ENCODE measurements at places on chromosomes 4 and X. TPM values are rescaled to one million over a fixed set of nuclear protein-coding genes. Genes with fewer than 3 reads are reported as not detected.

Gene GABRE
- 24.5 TPM for total RNA-seq

Gene CXCL1
- 6.0 TPM for total RNA-seq

Gene DLG3
- total RNA-seq, result 4.9 TPM

Gene HGFAC
- 0.31 TPM for total RNA-seq

Gene CCKAR
- not detected for total RNA-seq

Gene CNOT6L
- total RNA-seq, result 8.4 TPM

Gene GYPB
- not detected for total RNA-seq

Gene CXorf65
- not detected for total RNA-seq

Gene CLDN34
- not detected for total RNA-seq

Gene MAGEA3
- total RNA-seq, result 2.8 TPM

Gene VEGFD
- total RNA-seq, result 0.22 TPM

Gene CYTL1
- not detected for total RNA-seq

Gene KLHL2
- total RNA-seq, result 16.0 TPM

Gene ADGRL3
- 0.03 TPM for total RNA-seq

Gene FAM53A
- total RNA-seq, result 0.68 TPM

Gene ARHGEF6
- total RNA-seq, result 0.09 TPM

Gene ELK1
- 38.8 TPM for total RNA-seq

Gene FAM47A
- not detected for total RNA-seq

Gene GAGE12J
- not detected for total RNA-seq

Gene TMEM35A
- not detected for total RNA-seq

Gene PFKFB1
- 0.08 TPM for total RNA-seq

Gene HEPH
- not detected for total RNA-seq

Gene FAM236B
- total RNA-seq, result not detected

Gene TCEAL1
- total RNA-seq, result 37.7 TPM

Gene TMEM31
- total RNA-seq, result not detected

Gene ERCC6L
- 12.2 TPM for total RNA-seq

Gene ADAM29
- total RNA-seq, result not detected

Gene MGAT4D
- total RNA-seq, result not detected

Gene CFP
- total RNA-seq, result 1.2 TPM

Gene TCEANC
- total RNA-seq, result 0.86 TPM

Gene ZDHHC9
- 49.6 TPM for total RNA-seq

Gene EDA
- total RNA-seq, result 0.42 TPM

Gene CPZ
- 0.17 TPM for total RNA-seq

Gene NLRP2B
- not detected for total RNA-seq

Gene NEIL3
- total RNA-seq, result 9.5 TPM

Gene VEGFC
- 10.5 TPM for total RNA-seq

Gene SNX25
- 6.9 TPM for total RNA-seq

Gene RASL11B
- 0.16 TPM for total RNA-seq

Gene CLIC2
- 0.10 TPM for total RNA-seq

Gene MAPK10
- 0.43 TPM for total RNA-seq

Gene GUCY1A1
- total RNA-seq, result not detected

Gene DRP2
- total RNA-seq, result 0.13 TPM

Gene TCEAL9
- 87.7 TPM for total RNA-seq

Gene GLRA2
- total RNA-seq, result not detected

Gene GATA1
- total RNA-seq, result not detected

Gene RWDD4
- 19.0 TPM for total RNA-seq

Gene CT45A5
- not detected for total RNA-seq

Gene PDZD4
- 3.7 TPM for total RNA-seq

Measured in A549 treated with Mapracorat at 1 μM for 4 hours (cell line).